ENCODE measurements at places on chromosomes 13 and 19.

DNA sequence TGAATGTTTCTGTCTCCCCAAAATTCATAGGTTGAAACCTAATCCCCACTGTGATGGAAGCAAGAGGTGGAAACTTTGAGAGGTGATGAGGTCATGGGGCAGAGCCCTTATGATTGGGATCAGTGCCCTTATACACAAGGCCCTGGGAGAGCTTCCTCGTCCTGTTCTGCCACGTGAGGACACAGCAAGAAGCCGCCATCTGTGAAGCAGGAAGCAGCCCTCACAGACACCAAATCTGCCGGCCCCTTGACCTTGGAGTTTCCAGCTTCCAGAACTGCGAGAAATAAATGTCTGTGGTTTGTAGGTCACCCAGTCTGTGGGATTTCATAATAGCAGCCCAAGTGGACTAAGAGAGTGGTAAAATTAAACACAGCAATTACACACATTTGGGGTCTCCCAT lies 737.4 kb downstream of the UQCRFS1 start:
- DNase-seq = no peak

DNA sequence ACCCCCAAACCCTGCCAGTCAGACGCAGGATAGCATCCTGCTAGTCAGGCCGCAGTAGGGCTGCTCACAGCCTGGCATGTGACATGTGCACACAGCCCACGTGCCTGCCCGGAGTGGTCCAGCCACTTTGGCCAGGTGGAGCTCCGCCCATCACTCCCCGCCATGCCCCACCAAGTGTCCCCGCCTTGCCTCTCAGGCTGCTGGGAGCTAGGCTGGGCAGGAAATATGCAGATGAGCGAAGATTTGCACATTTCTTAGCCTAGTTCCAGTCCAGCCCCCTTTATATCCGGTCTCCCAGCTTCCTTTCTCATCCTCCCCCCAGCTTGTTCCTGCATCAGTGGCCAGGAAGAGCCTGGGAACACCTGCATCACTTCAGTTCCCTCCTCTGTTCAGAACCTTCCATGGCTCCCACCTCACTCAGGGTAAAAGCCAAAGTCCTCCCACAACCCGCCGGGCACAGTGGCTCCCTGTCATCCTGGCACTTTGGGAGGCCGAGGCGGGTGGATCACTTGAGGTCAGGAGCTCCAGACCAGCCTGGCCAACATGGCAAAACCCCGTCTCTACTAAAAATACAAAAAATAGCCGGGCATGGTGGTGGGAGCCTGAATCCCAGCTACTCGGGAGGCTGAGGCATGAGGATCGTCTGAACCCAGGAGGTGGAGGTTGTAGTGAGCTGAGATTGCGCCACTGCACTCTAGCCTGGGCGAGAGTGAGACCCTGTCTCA lies 2.3 kb upstream of the DOCK6 start:
- no peak for DNase-seq

DNA sequence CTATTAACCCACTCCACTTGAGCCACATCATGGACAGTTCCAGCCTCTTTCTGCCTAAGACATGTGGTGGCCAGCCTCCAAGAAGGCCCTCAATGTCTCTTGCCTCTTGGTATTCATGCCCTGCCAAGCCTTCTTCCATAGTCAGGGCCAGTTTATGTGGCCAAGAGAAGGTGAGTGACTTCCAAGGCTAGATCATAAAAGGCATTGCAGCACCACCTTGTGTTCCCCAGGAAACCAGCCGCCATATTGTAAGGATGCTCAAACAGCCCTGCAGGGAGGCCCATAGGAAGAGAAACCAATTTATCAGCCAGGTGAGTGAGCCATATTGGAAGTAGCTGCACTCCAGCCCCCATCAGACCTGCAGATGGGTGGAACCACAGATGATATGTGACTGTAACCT lies 12.3 kb upstream of the DNMT1 start:
- DNase-seq = no peak

- no peak for DNase-seq
These were observed 1.1 kb downstream of the HDGFL2 start for GRCh38 chr19:4473011-4473762.

- no peak for DNase-seq
These were observed 16.2 kb downstream of the PTH2 start for GRCh38 chr19:49407079-49407478.

GRCh38 chr13:48486362-48486761 lies 46.5 kb downstream of the RCBTB2 start:
- DNase-seq = no peak

DNA sequence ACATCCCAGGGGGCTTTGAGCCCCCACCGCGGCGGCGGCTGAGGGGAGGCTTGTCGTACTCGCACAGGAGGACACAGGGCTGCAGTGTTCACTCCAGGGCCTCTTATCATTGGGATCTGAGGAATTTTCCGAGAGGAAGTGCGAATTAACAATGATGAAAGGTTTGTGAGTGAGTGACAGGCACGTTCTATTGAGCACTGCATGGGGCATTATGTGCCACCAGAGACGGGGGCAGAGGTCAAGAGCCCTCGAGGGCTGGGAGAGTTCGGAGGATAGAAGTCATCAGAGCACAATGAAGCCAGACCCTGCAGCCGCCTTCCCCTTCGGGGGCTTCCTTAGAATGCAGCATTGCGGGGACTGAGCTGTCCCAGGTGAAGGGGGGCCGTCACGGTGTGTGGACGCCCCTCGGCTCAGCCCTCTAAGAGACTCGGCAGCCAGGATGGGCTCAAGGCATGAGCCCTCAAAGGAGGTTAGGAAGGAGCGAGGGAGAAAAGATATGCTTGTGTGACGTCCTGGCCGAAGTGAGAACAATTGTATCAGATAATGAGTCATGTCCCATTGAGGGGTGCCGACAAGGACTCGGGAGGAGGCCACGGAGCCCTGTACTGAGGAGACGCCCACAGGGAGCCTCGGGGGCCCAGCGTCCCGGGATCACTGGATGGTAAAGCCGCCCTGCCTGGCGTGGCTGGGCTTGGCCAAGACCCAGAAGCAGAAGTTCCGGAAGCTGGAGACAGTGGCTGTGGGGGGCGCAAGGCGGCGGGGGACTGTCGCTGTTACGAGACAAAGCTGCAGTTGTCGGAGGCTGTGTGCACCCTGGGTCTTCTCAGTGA lies 53.9 kb downstream of the MCF2L start:
- DNase-seq = no peak

- DNase-seq = no peak
These were observed 117.2 kb downstream of the MIPEP start for GRCh38 chr13:23771956-23772355.

DNA sequence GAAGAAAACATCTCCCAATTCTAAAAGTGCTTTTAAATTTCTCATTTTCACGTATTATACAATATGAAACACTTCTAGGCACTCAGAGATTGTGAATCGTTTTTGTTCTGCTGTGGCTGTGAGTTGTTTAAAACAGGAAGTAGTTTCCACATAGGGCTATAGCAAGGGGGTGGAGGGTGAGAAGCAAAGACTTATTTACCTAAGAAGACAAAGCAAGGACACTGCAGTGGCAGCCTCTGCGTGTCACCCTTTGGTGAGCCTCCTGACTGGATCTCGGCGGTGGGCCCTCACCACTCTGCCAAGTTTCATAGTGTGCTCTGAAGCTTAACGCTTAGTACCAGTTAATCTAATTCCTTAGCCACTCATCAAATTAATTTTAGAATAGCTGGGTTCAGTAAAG lies 56.8 kb downstream of the TNFSF13B start:
- DNase-seq = peak; percentile 17

DNA sequence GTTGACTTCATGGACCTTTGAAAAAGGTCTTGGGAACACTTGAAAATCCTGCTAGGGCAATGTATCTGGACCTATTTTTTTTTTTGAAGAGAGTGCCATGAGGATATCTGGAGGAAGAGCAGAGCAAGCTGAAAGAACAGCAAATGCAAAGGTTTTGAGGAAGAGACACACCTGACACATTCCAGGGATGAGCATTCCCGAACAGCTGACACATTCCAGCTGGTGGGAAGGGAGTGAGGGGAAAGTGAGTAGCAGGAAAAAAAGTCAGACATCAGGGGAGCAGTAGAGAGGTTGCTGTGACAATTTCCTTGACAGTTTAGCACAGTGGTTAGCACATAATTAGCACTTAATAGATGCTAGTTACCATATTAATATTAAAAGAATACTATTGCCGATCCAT lies 14.7 kb downstream of the DGKH start:
- no peak for DNase-seq

- DNase-seq = peak; percentile 57
These were observed 12.5 kb downstream of the FEM1A start for GRCh38 chr19:4803736-4804695.

- DNase-seq = no peak
These were observed 84.5 kb downstream of the LRRC63 start for GRCh38 chr13:46296115-46296822.

GRCh38 chr19:10113964-10114650 lies 2.6 kb downstream of the P2RY11 start:
- DNase-seq = no peak

- no peak for DNase-seq
These were observed 342.4 kb downstream of the KCNRG start for GRCh38 chr13:50357586-50358118.

GRCh38 chr19:19457671-19458070 lies 52.2 kb downstream of the GATAD2A start:
- DNase-seq = no peak

DNA sequence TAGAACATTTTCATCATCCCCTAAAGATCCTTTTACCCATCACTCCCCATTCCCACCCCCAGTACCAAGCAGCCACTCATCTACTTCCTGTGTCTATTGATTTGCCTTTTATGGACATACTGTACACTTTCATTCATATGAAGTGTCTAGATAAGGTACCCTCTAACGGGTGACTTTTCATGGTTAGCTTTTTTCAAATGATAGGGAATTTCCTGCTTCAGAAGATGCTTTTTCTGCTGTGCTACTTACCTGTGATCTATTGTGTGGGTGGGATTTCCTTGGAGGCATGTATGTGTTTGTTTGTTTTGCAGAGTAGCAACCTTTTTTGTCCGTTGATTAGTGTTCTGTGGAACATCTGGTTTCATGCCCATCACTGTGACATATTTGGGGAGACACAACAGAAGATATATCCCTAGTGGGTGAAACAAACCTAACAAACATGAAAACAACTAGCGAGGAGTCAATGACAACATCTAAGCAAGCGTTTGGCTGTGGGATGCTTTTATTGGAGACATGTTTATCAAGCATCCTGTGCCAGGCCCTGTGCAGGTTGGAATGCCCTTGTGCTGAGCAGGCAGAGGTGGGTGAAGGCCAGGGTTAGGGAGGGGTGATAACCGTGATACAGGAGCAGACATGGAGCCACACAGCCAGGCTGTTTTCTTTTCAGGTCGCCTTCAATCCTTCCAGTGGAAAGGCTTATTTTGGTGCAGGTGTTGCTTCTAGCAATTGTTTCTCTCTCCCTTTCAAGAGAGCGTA lies 17.6 kb downstream of the SPINT2 start:
- DNase-seq = no peak

DNA sequence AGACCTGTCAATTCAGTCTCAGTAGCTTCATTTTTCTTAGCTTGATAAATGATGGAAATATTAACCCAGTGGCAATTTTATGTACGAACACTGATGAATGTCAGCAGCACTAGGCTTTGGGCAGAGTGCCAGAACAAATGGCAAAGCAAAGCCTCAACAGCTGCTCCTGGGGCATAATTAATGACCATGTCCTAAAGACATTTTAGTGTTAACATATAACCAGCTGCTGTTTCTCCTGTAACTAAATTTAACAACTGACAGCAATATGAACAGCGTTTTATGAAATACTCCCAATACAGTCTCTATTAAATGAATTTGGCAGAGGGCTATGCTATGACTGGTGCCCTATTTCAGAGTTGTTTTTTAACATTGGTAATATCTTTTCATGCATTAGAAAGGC lies 47.1 kb downstream of the ZNF568 start:
- DNase-seq = no peak

DNA sequence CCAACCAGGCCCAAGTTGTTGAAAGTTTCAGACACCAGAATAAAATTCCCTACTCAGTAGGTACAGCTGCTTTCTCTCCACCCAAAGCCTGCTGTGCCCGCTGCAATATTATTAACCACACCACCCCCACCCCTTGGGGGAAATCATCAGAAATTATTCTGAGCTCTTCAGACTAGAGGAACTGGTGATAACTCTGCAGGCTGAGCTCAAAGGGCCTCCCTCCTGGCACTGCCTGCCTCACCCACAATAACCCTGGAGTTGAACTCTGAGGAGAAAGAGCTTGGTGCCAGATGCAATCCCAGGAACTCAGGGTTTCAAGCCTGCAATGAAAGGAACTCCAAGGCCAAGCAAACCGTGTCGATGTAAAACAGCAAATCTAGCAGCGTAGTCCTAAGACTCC lies 381.7 kb upstream of the ZNF507 start:
- DNase-seq = no peak

GRCh38 chr19:13082192-13083007 lies 20.3 kb downstream of the LYL1 start:
- no peak for DNase-seq

- peak; percentile 86 for DNase-seq
These were observed at the start of gene TSEN34 for GRCh38 chr19:54191011-54191810. TSS of gene TSEN34 (plus strand) at chr19:54191308. CDS start at chr19:54191365, 57 bp downstream.

- no peak for DNase-seq
These were observed 106.0 kb downstream of the RAP2A start for GRCh38 chr13:97539651-97540610.

GRCh38 chr19:47752440-47753211 lies 7.3 kb downstream of the NOP53 start:
- DNase-seq = no peak

GRCh38 chr13:59690857-59691500 lies 472.7 kb downstream of the DIAPH3 start:
- DNase-seq = no peak

- DNase-seq = no peak
These were observed 1257.2 kb downstream of the UQCRFS1 start for GRCh38 chr19:27955485-27956480.

Measured in CD4-positive, alpha-beta T cell treated with Interleukin-15 for 4 hours (primary cell).